ENCODE measurements at places on chromosomes 16 and 17.
A peak's percentile ranks its signal among the peaks of the same experiment; 100 is the strongest.

GRCh38 chr17:37430051-37430627 lies 23.5 kb downstream of the TADA2A start:
- DNase-seq = peak; percentile 78

DNA sequence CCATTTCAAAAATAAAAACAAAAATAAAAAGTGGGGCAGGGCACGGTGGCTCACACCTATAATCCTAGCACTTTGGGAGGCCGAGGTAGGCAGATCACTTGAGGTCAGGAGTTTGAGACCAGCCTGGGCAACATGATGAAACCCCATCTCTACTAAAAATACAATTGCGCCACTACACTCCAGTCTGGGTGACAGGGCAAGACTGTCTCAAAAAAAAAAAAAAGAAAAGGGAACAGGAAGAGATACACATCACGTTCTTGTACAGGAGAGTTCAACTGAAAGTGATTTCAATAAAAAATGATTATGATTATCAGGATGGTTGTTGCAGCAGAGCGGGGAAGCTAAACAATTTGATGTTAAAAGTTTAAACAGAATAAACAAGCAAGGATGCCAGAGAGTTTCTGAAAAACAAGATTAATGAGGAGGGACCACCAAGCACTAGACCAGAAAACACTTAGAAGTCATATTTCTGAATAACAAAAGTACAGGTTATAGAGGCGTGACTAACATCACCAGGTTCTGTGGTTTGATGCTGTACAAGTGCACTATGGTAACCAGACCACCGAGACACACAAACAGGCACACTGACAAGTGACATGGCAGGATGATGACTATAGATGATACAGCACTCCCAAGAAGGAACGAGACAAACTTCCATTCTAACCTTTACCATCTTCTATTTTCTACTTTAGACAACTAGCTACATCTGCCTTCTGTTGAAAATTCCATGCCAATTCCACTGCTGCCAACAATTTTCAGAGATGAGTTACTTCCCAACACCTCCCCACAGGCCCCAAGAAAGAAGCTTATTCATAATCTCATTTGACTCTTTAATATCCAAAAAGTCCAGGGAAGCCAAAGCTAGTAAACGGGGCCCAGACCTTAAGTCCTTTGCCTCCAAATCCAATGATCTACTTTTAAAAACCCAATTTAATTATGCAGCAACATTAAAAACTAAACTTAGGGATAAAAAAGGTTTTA lies 11.8 kb downstream of the DNAJA2 start:
- DNase-seq = peak; percentile 65

- DNase-seq = no peak
These were observed 17.7 kb downstream of the KNOP1 start for GRCh38 chr16:19700319-19700781.

DNA sequence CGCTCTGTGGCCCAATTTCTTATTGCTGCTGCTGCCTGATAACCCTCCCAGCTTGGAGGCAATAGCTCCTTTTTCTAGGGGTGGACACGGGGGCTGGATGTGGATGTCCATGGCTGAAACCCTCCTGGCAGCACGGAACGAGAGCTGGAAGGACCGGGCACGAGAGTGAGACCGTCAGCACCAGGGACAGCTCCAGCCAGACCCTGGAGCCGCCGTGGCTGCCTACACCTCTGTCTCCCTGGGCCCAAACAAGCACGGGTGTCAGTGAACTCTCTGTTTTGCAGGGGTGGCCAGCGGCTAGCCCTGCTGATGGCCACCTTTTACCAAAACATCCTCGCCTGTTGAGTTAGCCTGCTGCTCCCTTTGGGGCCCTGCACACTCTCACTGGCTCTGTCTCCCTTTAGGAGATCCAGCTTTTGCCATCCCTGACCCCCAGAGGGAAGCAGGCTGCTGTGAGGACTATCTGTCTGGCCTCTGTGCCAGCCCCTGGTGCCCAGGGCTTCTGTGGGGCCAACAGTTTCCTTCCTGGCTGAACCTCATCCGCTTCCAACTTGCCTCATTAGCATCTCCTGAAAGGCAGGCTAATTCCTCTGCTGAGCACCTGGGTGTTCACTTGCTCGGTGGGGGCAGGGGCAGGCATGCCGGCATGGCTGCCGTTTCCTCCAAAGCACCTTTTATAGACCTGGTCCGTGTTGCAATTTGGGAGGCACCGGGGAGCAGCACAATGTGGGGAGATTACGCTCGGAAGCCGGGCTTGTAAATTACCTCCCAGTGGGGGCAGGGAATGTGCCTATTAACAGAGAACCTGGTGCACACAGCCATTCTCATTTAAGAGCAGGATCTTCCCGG lies 118.1 kb downstream of the ENGASE start:
- peak; percentile 8 for DNase-seq

DNA sequence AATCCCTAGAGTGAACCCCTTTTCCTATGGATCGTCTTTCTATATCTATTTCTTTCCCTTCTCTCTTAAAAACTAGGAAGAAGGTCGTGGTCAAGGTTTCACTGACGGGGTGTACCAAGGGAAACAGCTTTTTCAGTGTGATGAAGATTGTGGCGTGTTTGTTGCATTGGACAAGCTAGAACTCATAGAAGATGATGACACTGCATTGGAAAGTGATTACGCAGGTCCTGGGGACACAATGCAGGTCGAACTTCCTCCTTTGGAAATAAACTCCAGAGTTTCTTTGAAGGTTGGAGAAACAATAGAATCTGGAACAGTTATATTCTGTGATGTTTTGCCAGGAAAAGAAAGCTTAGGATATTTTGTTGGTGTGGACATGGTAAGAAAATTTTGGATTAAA lies 9.6 kb downstream of the CYLD start:
- DNase-seq = no peak

DNA sequence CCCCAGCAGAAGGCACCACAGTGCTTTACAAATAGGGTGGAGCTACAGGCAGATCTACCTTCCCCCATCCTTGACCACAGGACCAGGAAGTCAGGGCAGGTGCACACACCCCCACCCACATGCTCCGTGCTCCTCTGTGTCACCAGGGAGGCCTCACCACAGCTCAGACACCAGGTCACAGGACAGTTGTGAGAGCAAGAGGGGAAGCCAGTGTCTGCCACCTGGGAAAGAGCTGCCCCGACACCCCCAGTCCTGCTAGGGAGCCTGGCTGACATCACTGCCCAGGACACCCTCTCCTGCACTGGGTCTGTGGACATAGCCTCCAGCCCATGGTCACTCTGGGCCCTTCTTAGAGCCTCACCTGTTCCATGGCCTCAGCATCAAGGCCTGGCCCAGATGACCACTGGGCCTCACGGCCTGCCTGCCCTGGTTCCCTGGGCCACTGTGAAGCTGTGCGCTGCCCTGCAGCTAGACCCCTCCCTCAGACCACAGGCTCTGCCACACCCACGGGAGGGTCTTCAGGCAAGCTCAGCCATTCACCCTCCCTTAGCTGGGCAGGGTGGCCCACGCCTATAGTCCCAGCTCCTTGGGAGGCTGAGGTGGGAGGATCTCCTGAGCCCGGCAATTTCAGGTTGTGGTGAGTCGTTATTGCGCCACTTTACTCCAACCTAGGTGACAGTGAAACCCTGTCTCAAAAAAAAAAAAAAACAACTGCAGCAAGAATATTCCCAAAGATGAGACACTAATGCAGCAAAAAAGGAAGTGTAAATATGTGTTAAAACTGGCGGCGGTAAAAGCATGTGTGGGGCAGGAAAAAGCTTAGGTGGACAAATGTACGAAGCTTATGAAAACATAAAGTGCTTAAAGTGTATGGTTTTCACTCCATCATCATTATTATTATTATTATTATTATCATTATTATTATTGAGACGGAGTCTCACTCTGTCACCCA lies 14.2 kb downstream of the POLR3K start:
- DNase-seq = peak; percentile 59

- DNase-seq = no peak
These were observed 178.0 kb downstream of the RPTOR start for GRCh38 chr17:80722661-80723060.

DNA sequence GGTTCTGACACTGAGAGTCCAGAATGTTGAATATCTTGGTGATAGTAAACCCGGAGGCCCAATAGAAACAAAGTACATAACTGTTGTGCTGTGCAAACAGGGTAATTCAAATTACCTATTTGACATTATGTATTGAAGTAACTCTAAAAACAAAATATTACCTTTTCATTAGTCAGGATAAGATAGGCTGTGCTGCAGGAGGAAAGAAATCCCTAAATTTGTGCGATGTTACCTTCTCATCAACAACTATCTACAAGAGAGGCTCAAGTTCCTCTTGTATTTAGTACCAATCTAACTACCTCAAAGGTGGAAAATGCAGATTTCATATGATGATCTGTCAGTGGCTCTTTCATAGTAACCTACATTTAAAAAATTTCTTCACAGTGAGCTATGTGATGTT lies 367.2 kb downstream of the ZFHX3 start:
- no peak for DNase-seq

DNA sequence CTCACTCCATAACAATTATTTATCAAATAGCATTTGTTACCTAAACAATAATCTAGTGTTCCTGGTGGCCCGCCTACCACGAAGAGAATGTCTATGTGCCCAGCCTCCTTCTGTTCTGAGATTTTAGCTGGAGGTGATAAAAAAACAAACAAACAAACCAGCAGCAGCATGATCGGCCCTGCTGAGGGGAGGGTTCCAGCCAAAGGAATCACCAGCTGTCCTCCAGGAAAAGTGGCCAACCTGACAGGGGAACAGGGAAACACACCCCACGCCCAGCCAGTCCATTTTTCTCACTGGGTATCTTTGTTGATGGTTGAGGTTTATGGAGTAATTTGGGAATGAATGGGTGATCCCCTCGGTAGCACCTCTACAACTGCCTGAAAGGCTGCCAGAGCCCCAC lies 203.0 kb upstream of the DYNLRB2 start:
- DNase-seq = no peak

GRCh38 chr17:47732399-47733046 lies 513 bp upstream of the TBX21 start:
- no peak for DNase-seq

GRCh38 chr17:3843935-3844516 lies 2.0 kb downstream of the NCBP3 start:
- peak; percentile 67 for DNase-seq

GRCh38 chr17:12898110-12898509 lies 108.8 kb downstream of the ARHGAP44 start:
- no peak for DNase-seq

DNA sequence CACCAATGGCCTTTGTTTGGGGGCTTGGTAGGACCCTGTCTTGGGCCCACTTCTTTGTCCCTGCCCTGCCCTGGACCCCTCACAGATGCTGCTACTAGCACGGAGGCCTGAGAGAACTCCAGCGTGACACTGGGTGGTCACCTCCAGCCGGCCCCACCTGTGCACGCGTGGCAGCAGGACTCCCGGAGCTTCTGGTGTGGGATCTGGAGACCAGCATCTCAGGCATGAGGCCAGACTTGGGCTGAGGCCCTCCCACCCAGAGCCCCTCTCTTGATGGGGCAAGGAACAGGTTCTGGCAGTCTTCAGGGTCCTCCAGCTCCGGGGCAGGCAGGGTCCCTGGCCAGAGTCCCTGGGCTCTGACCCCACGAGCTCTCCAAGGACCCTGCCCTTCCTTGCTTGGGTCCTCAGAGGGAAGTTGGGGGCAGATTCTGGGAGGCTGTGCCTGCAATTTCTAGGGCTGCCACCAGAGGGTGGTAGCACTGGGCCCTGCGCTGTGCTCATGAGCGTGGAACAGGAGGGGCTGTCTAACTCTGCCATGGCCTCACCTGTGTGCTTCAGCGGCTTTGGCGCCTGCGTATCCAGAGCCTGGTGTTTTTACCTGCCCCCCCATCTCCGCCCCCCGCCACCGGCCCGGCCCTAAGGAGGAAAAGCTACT lies 3.1 kb upstream of the BAIAP3 start:
- no peak for DNase-seq

DNA sequence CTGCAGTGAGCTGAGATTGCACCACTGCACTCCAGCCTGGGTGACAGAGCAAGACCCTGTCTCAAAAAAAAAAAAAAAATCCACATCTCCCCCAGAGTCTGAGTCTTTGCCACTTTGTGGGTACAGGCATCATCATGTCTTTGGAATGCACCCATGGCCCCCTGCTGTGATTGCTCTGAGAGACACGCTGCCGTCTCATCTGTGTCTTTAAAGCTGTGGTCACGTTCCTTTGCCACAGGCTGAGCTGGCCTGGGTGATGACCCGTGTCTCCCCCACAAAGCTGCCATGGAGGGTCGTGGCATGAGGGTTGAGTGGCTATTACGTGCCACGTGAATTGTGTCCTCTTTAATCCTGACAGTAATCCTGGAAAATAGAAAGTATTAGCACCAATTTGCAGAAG lies 20.2 kb downstream of the CRISPLD2 start:
- no peak for DNase-seq

GRCh38 chr17:27430882-27431491 lies 25.3 kb upstream of the KSR1 start:
- no peak for DNase-seq

- DNase-seq = no peak
These were observed 27.1 kb downstream of the ZNF652 start for GRCh38 chr17:49334744-49335512.

DNA sequence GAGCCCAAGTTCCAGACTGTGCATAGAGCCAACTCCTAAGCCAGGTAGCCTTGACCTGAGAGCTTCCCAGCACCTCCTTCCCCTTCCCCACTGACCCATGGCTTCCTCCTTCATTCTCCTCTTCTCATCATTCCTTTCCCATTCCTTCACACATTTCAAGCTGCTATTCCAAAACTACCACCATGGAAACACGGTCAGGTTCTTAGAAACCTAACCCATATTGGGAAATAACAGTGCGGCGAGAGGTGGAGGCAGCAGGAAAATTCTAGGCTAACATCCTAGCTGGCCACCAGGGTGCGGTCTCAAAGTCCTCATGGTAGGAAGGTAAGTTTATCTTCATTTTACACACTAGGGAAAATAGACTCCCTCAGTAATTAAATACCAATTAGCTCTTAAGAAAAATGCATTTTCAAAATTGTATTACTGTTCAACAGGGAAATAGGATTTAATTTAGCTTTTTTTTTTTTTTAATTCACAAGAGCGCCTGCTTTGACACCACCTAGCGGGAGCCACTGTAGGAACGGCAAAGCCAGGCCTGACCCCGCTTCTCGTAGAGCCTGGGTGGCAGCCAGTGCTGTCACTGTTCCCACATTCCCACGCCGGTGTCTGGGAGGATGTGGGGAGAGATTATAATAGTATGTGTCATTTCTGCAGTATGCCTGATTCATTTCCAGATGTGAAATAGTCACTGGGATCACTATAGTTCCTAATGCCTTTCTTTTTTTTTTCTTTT lies 14.0 kb upstream of the SPHK1 start:
- DNase-seq = no peak

DNA sequence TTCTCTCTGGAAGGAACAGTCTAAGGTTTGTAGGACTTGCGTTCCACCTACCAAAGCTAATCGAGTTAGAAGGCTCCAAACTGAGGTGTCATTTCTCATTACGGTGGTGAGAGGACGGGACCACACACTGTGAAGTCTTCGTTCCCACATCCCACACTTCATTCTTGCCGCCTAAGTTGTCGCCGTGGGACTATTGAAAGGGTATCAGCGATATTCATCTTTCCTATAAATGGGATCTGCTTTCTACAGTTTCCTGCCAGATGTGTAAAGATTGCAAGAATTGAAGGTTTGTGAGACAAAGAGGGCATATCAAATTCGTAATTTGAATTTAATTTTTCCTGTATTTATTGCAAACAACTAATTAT lies 608 bp upstream of the TRIM37 start:
- no peak for DNase-seq

GRCh38 chr16:10754941-10755340 lies 11.3 kb downstream of the NUBP1 start:
- peak; percentile 47 for DNase-seq
